NCI-H187 (cell line): ENCODE measurements at places on chromosomes 4 and X.

DNA sequence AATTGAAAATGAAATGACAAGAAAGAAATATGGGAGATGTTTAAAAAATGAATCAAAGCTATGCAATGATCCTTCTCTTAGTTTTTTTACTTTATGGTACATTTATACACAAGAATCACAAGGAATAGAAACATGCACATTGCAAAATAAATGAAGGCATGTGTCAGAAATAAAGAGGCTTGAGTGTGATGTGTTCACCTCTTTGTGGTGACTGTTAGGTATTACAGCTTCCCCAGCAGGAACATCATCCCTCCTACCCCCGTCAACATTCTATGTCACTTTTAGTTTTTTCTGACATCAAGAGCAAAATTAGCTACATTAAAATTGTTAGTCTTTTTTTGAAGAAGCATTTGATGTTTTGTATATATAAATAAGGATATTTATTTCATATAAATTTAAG lies 214.8 kb downstream of the SLC4A4 start:
- no peak for DNase-seq

DNA sequence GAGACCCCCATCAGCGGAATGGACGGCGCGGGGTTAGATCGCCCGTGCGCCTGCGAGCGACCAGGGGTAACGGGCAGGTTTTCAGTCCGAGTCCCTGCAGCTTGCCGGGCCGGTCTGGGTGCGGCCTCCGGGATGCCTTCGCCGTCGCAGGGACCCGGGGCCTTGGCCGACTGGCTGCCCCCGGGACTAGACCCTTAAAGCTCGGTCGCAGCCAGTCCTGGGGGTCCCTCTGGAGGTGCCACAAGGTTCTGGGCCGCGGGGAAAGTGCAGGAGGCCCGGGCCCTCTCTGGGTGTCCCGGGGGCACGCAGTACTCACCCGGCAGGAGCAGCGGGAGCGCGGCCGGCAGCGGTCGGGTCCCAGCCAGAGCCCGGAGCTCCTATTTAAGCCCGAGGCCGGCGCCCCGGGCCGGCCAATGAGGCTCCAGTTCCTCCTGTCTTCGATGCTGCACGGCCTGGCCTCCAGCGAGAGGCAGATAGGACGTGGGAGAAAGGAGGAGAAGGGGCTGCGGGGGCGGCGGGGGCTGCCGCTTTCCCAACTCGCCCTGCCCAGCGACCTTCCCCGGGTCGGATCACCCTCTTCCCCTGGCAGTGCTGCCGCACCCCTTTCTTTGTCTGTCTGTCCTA lies at the start of gene SPON2:
Gene SPON2 (minus strand): TSS at position 356 of the 624 bp plus-strand sequence.
- DNase-seq, result no peak

- DNase-seq, result peak; percentile 84
These were observed 233.4 kb downstream of the CFAP299 start for GRCh38 chr4:80568891-80569290.

- DNase-seq, result no peak
These were observed 39.1 kb downstream of the CDKL5 start for GRCh38 chrX:18464499-18464898.

DNA sequence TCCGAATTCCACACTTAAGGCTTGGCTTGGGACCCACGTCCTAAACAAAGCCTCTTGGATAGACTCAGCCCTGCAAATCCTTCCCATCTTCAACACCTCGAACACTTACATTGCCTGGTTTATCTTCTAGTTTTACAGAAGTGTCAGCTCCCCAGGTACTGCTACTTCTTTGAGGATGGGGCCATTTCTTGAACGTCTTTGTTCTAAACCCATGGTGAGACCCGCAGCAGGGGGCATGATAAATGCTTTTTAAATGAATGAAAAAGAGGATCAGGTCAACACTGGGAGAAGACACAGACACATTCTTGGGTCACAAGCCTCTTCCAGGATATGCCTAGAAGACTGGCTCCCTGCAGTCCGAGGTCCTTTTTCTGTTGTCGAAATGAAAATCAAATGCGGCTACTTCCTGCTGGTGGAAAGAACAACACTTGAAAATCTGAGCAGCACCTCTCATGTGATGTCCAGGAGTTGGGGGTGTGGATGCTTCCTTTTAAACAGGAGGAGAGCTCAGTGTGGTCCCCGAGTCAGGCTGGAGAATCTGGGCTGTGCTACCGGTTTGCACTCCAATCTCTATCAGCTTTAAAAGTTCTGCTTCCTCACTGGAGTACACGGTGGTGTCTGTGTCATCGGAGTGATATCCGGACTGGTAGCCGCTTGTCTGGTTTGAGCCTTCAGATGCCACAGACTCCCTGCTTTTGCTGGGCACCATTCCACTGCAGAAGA lies 45.8 kb downstream of the KDR start:
- DNase-seq, result no peak

- DNase-seq, result no peak
These were observed 20.2 kb downstream of the PRSS48 start for GRCh38 chr4:151297170-151297569.

DNA sequence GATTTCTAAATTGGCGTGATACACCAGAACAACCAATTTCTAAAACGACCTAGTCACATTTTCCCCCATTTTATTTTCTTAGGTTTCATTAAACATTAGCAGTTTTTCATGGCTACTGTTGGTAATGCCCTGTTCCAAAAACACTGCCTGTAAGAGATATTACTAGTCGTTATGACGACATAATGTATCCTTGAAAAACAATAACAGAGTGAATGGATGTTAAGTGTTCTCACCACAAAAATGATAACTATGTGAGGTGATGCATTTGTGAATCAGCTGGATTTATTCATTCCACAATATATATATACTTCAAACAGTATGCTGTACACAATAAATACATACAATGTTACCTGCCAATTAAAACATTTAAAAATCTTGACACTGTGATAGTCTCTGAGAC lies 1147.6 kb upstream of the PCDH10 start:
- no peak for DNase-seq
